Activated CD8-positive, alpha-beta memory T cell treated with anti-CD3 and anti-CD28 coated beads for 48 hours (primary cell): ENCODE measurements at places on chromosomes 1 and 21.
A peak's percentile ranks its signal among the peaks of the same experiment; 100 is the strongest.

DNA sequence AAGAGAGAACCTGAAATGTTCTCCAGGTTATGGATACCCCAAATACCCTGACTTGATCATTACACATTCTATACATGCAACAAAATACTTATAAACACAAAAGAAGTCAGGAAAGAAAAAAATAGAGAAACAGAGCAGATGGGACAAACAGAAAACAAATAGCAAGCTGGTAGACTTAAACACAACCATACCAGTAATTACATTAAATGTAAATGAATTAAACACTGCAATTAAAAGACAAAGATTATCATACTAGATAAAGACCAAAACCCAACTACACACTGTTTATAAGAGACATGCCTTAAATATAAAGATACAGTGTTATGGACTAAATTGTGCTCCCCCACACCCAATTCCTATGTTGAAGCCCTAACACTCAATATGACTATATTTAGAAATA lies 117.2 kb downstream of the ACBD6 start:
- no peak for DNase-seq

DNA sequence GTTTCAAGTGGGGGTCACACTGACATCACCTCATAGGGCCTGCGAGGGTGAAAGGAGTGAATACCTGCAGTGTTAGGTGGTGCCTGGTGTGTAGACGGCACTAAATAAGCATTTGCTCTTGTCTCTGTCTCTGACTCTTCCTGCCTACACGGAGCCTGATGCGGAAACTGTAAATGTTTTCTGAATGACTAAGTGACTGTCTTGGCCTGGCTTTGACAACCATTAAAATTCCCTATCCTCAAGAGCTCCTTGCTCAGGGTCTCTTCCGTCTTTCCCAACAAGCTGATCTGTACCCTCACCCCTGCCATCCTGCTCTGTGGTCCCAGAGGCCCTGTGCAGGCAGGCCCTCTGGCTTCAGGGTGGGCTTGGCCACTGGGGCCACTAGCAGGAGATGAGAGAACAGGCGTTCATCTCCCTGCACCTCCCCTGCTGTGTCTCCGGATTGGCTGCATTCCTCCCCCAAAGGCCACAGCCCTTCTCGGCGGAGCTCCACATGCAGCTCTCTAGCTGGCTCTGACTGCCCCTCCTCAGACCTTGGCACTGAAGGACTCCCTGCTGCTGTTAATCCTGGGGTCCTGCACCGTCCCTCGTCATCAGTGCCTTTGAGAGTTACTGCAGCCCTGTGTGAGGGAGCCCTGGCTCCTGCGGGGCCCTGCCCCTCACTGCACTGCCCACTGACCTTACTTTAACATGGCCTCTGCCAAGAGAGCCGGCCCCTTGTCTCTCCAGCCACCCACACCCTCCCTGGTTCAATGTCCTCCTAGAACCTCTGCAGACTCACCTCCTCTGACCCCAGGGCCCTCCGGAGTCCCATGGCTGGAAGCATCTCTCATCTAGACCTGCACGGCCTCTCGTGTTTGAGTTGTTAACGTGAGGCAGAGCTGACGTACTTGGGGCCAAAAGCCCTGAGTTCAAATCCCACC lies 211.1 kb downstream of the MATN1 start:
- no peak for DNase-seq

- DNase-seq = no peak
These were observed 145.5 kb downstream of the CRB1 start for GRCh38 chr1:197413564-197413963.

DNA sequence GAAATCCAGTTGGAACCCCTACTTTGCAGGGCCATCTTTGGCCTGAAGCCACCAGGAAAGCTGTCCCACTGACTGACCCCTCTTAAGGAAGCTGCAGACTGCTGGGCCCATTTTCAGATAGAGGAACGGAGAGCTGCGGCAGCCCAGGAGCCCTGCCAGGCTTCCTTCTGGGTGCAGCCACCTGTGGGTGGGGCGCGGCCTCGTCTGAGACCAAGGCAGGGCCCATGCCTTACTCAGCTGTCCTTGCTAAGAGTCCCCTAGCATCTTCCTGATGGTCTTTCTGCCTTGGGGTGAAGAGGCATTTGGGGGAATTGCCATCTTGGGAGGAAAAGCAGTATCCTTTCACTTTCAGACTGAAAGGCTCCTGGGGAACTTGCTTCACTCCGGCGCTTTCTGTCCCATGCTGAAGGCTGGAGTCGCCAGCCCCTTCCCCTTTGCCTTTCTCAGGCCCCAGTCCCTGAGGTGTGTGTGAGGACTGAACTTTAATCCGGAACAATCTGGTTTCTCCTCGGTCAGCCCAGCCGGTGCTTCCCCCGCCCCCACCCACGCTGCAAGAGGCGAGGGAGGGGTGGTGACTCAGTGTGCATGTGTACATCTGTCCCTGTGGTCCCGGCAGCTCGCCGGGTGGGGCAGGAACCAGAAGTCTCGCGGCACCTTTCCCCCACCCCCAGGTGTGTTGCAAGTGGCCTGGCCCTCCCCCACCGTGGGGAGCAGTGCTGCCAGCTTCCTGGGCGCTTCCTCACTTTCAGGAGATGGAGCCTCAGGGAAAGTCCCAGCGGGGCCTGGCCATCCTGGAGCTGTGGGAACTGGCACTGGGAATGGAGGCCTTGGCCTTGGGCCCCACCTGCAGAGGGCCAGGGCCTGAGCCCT lies 5.1 kb downstream of the ZC3H12A start:
- DNase-seq = peak; percentile 87

- DNase-seq = no peak
These were observed 12.2 kb downstream of the DSTYK start for GRCh38 chr1:205199090-205199930.

GRCh38 chr1:22318279-22318981 lies 133.2 kb upstream of the ZBTB40 start:
- no peak for DNase-seq

GRCh38 chr1:198496216-198497143 lies 44.0 kb downstream of the ATP6V1G3 start:
- no peak for DNase-seq

GRCh38 chr1:116585886-116586285 lies 15.1 kb upstream of the CD58 start:
- DNase-seq = no peak

- no peak for DNase-seq
These were observed 89.1 kb upstream of the IVNS1ABP start for GRCh38 chr1:185406006-185406690.

DNA sequence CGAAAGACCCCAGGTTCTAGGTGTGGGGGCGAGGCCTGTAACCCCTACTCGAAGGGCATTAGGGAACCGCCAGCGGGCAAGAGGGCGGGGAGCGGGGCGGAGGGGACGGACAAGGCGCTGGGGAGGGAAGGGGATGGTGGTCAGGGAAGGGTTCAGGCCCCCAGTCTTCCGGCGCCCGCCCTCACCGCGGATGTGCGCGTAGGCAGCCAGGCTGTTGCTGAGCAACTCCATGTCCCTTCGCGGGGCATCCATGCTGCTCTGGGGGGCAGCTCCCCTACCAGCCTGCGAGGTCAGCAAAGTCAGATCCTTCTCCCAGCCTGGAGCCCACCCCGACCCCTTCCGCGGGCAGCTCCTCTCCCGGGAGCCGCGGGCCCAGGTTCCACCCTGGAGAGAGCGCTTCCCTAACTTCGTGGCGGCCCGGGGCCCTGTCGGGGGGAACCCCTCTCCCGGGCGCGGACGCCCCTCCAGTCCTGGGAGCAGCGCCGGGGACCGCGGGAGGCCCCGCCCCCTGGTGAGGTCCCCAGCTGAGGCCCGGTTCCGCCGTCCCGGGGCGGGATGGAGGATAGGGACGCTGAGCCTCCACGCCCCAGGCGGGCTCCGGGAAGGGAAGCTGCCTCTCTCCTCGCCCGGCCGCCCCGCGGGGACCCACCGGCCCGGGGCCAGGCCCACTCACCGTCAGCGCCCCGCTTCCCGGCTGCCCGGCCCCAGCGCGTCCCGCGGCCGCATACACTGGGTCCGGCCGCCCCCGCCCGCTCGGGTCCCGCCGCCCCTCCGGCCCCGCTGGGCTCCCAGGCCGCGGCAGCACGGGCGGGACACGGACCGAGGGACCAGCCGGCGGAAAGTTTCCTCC lies 434 bp downstream of the EVA1B start:
- no peak for DNase-seq
